ENCODE measurements at places on chromosomes 4 and X.

GRCh38 chr4:177555007-177555574 lies 112.9 kb upstream of the AGA start:
- DNase-seq: no peak

- no peak for DNase-seq
Measured at GRCh38 chrX:29580560-29580959, 634.8 kb upstream of the MAGEB2 start.

DNA sequence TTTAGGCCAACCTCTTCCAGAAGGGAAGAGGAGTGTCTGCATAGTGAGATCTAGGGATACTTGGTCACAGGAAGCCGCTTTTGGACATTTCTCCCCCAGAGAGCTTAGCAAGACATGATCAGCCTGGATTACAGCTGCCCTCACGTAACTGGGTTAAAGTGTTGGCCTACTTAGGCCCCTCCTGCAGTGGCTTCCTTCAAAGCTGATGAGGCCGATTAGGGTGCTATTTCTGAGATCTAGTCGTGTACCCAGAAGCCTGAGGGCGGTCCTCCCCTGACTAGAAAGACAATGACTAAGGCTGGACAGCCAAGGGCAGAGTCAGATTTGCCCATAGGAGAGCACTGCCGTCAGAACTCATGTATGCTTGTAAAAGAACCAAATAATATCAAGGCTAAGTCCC lies 135.0 kb downstream of the AMMECR1 start:
- DNase-seq: no peak

DNA sequence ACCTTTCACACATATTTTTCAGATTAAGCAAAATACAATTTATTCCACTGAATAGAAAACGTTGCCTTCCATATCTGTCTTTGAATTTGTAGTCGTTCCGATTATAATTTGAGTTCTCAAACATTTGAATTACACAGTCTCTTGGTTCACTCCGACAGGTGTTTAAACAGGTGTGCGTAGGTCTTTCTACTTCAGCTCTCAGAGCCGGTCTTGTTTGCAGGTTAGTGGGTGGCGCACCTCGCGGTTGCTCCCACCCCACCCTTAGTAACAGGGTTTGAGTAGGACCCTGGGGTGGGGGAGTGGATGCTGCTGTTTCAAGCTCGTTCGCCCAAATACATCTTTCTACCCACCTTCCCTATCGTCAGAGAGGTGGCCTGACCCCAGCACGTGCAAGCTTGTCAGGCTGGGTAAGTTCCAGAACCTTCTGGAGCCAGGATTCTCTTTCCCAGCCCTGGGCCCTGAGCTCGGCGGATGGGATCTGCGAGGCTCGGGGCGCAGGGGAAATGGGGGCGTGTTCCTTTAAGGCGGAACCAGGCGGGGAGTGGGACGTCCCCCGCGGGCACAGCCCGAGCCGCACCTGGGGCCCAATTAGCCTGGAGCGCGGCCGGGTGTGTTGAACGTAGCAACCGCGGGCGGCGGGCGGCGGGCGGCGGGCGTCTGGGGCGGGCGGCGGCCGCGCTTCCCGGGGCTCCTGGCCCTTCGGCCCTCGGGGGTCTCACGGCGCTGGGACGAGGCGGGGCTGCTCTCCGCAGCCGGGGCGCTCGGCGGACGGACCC lies at the start of gene FAM149A:
Gene FAM149A (plus strand): TSS at position 591 of the 776 bp plus-strand sequence.
- DNase-seq: no peak

DNA sequence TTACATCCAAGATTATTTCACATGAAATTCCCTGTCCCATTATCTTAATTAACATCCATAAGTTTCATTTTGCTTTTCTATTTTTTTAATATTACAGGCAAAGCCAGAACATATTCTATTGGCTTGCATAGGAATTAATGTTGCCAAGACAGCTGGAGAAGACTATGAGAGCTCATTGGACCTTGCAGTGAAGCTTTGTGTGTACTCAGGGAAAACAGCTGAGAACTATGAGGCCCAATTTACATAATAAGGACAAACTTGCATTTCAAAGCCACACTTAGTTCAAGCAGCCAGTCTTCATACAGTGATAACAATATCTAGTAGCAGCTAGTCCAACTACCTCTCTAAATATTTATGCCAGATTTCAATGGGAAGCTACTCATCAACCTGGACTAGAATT lies 134.4 kb downstream of the DDX53 start:
- DNase-seq: no peak

- DNase-seq: no peak
Measured at GRCh38 chr4:131054489-131055019, 1958.6 kb downstream of the C4orf33 start.

- DNase-seq: no peak
Measured at GRCh38 chr4:99104153-99104552, 15.6 kb upstream of the ADH5 start.

DNA sequence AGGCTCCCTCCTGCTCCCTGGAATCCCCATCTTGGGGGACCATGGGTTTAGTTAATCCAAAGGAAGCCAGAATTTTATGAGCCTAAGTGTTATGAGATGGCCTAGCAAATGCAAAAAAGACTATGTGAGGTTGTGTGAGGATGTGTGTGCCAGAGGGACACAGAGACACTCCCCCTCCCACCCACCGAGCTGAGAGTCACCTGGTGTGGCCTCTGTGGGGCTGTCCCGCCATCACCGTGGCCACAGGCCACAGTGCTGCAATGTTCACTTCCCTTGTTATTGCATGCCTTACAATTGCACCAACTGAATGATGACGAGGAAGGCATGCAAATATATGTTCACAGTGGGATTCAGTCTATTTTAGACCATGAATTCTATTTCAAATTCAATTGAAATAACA lies 601 bp upstream of the FGFBP2 start:
- DNase-seq: no peak

- DNase-seq: no peak
Measured at GRCh38 chr4:105858466-105859040, 36.7 kb upstream of the NPNT start.

GRCh38 chr4:168560184-168561180 lies 63.6 kb downstream of the PALLD start:
- DNase-seq: no peak

DNA sequence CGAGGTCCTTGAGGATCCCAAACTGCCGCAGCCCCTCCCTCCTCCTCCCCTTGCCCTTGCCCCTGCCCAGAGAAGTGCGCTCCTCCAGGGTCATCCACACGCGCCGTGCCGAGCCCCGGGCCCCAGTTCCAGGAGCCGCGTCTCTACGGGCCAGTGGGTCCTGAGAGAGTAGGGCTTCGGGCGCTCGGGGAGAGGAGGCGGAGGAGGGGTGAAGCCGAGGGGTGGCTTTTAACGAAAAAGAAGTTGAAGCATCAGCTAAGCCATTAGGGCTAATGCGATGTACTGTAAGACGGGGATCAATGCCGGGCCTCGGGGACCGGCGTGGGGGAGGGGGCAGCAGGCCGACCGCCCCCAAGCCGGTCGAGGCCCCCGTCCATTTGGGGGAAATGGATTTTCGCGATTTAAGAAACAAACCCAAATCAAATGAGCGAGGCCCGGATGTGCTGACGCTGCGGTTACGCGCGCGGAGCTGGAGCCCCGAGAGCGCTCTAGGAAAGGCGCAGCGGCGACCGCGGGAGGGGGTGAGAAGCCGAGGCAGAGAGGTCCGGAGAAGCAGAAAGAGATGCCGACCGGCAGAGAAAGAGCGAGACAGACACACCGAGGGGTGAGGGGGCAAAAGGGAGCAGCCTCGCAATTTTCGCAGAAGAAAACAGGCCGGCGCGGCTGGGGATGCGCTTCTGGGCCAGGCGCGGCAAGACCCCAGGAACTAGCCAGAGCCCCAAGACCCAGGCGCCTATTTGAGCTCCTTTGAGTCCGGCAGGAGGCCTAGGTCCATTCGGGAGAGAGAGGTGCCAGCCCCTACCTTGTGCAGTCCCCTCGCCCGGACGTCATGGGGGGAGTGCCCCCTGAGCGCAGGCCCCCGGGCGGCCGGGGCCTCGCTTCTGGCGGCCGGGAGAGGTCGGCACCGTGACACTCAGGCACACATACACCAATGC lies 13.6 kb downstream of the HMX1 start:
- DNase-seq: no peak

GRCh38 chr4:173477016-173477415 lies 53.0 kb downstream of the HAND2 start:
- DNase-seq: no peak

- no peak for DNase-seq
Measured at GRCh38 chrX:13694359-13694758, 5.4 kb downstream of the RAB9A start.

- no peak for DNase-seq
Measured at GRCh38 chr4:90357117-90357710, 230.0 kb downstream of the CCSER1 start.

DNA sequence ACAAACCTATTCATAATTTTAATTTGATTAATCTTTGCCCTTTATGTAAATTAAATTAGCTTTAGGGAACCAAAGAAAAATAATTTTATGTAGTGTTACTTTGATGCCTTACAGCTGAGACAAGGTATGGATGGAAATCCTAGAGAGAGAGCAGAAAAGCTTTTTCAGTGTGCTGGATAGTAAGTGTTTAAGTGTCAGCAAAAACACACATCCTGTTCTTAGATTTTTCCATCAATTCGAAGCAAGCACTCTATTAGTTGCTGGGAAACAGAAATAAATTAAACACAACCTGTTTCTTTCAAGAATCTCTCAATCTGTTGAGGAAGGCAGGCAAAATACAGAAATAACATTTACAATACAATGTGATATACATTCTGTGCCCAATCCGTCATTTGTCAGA lies 327.8 kb downstream of the GALNTL6 start:
- no peak for DNase-seq

DNA sequence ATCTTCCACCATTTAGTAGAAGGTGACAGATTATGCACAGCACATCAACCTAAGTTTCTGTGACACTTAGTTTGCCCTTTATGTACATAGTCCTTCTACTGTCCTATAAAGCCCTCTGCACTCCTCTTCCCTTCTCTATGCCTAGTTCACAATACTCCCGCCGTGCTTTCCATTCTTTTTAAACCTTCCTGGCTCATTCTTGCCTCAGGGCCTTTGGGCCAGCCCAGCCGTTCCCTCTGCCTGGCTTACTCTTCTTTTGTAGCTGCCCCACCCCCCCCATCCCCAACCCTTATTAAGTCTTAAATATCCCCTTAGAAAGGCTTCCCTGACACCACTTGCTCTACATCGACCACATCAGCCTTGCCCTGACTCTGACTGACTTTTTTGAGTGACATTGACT lies 33.0 kb downstream of the SGMS2 start:
- DNase-seq: no peak

- DNase-seq: no peak
Measured at GRCh38 chrX:38232079-38232686, 11.5 kb upstream of the SRPX start.

DNA sequence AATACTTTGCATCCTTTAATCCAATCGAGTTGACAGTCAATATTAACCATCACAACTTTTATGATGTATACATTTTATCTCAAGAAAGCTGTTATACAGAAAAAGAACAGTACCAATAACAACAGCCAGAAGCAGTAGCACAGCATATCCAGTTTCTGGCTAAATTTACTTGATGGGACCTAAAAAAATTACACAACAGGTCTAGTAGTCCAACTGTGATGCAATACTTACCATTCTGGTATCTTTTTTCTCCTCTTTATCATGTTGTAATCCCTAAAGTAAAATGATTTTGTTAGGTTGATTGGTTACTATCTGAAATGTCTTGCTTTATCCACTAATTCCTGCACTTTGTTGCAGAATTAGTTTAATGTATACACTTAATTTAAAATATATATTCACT lies 1150.6 kb downstream of the FAT4 start:
- DNase-seq: no peak

GRCh38 chr4:150720973-150721518 lies 139.1 kb downstream of the MAB21L2 start:
- no peak for DNase-seq

DNA sequence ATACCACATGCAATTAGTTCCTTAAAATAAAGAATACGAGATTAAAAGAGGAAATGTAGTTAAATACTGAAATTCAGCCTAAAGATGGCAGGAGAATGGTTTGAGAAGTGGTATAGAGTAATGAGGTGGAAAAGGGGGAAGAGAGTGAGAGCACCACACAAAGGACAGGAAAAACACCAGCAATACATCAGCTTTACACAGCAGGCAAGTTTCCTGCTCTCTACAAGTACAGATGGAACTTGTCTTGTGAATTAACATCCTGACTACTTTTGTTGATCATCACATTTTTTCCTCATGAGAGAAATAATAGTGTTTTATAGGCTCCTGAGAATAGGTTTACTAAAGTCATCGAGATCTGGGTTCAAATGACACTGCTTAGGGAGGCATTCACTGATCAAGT lies 2.9 kb upstream of the UNC5C start:
- no peak for DNase-seq

Measured in vagina (tissue), 2 donors.